ENCODE measurements at places on chromosomes 7 and 10. TPM values are rescaled to one million over a fixed set of nuclear protein-coding genes. Genes with fewer than 3 reads are reported as not detected.

ZNF22 gene
- 7.9 TPM for total RNA-seq

PSMG3 gene
- total RNA-seq = 59.9 TPM

CNTNAP2 gene
- 4.3 TPM for total RNA-seq

MLXIPL gene
- total RNA-seq = 0.09 TPM

MYO1G gene
- total RNA-seq = not detected

NUTM2A gene
- total RNA-seq = 2.4 TPM

AGR3 gene
- total RNA-seq = not detected

GTF2IRD1 gene
- 21.3 TPM for total RNA-seq

ANK3 gene
- total RNA-seq = 22.6 TPM

SCART1 gene
- total RNA-seq = 0.51 TPM

EFCAB10 gene
- 0.35 TPM for total RNA-seq

MET gene
- 66.9 TPM for total RNA-seq

GOLGA7B gene
- 0.28 TPM for total RNA-seq

PLEKHS1 gene
- not detected for total RNA-seq

VGF gene
- 0.14 TPM for total RNA-seq

GPRIN2 gene
- total RNA-seq = 1.6 TPM

TMEM139 gene
- total RNA-seq = 8.7 TPM

DYNC1I1 gene
- 0.21 TPM for total RNA-seq

STOX1 gene
- total RNA-seq = 0.14 TPM

KAZALD1 gene
- total RNA-seq = 3.8 TPM

ECHS1 gene
- 97.7 TPM for total RNA-seq

H2BK1 gene
- total RNA-seq = not detected

CCDC172 gene
- total RNA-seq = not detected

EMX2 gene
- total RNA-seq = not detected

GIMAP1 gene
- total RNA-seq = not detected

GALNT17 gene
- not detected for total RNA-seq

All from airway epithelial cell (primary cell).